GM12865 (cell line): ENCODE measurements at places on chromosomes 16 and 17.

DNA sequence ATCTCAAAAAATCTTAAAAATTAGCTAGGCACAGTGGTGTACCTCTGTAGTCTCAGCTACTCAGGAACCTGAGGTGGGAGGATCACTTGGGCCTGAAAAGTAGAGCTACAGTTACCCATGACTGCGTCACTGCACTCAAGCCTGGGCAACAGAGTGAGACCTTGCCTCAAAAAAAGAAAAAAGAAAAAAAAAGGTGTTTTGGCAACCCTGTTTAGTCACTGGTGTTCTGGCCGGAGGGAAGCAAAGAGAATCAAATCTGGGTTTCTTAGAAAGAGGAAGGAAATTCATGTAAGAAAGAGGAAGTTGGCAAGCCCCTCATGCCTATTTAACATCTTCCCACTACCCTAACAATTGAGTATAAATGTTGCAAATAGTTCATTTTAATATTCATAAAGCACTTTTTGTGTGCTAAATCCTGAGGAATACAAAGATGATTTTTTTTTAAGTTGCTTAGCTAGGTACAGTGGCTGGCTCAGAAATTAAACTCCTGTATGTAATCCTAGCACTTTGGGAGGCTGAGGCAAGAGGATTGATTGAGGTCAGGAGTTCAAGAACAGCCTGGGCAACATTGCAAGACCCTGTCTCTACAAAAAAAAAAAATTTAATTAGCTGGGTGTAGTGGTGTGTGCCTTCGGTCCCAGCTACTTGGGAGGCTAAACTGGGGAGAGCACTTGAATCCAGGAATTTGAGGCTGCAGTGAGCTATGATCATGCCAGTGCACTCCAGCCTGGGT is 6.5 kb upstream of the USP32 start:
- DNase-seq: peak; percentile 56

DNA sequence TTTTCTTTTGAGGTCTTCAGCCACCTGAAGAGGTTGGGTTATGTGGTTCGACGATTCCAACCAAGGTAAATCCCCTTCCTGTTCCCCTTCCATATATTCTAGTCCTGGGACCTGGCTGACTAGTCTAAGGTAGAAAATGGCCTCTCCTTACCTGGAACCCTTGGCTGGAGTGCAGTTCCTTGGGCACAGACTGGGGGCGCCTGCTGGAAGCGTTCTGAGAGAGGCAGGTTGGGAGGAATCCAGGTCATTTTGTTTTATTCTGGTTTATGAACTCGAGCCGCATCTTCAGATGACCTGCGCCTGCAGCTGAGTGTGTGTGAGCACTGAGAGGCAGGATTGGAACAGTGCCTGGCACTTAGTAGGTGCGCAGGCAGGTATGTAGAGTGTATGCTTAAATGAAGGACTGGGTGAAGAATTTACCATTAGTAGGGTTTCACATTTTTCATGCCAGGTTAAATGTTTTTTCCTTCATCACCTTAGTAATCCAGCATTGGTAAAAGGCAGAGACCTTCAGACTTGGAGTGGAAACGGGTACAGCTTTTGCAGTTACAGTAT is 2.7 kb downstream of the TSEN54 start:
- DNase-seq: no peak

- no peak for DNase-seq
Observed at GRCh38 chr17:40548982-40549685, 16.1 kb downstream of the CCR7 start.

DNA sequence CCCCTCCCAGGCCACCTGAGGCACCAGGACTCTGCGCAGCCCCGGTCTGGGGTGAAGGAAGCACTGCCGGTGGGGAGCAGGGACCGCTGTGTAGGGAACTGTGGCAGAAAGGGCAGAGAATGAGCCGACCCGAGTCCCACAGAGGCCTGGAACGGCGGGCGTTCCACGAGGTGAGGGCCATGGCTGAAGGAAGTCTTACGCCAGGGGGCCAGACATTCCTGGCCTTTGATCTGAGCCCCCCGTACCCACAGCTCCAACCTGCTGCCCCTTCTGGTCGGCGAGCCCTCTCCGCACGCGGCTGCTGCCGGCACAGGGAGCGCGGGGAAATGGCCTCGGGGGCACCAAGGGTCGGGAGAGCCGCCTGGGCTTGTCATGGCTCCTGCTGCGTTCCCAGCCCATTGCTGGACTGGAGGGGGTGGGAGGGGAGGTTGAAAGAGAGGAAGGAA is 1.4 kb upstream of the WNT3 start:
- no peak for DNase-seq

GRCh38 chr16:67474551-67475455 is 6.2 kb downstream of the ATP6V0D1 start:
- DNase-seq: no peak

DNA sequence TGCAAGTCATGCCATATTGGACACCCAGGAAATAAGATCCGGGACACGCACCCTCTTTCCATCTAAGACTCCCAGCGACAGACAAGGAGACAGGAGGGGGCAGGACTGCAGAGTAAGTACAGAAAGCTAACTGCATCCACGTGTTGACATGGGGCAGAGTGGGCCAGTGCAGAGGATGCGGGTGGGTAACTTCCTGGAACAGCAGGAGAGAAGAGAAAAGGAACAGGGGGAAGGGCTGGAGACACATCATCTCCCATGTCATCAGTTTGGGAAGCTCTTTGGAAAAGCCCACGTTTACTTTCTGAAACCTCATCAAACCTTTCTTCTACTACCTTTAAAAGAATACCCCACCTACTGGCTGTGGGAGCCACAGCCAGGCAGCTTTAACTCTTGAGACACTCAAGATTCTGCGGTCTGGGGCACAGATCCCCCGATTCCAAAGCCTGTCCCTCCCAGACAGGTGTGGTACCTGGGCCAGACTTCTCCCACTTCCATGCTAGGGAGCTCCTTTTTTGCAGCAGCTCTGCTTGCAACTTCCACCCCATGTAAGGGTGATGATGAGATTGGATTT is 273.5 kb upstream of the RPL38 start:
- no peak for DNase-seq

- no peak for DNase-seq
Observed at GRCh38 chr16:86509759-86510464, 415 bp upstream of the FOXF1 start.

- DNase-seq: no peak
Observed at GRCh38 chr17:55988861-55989260, 164.4 kb upstream of the ANKFN1 start.

DNA sequence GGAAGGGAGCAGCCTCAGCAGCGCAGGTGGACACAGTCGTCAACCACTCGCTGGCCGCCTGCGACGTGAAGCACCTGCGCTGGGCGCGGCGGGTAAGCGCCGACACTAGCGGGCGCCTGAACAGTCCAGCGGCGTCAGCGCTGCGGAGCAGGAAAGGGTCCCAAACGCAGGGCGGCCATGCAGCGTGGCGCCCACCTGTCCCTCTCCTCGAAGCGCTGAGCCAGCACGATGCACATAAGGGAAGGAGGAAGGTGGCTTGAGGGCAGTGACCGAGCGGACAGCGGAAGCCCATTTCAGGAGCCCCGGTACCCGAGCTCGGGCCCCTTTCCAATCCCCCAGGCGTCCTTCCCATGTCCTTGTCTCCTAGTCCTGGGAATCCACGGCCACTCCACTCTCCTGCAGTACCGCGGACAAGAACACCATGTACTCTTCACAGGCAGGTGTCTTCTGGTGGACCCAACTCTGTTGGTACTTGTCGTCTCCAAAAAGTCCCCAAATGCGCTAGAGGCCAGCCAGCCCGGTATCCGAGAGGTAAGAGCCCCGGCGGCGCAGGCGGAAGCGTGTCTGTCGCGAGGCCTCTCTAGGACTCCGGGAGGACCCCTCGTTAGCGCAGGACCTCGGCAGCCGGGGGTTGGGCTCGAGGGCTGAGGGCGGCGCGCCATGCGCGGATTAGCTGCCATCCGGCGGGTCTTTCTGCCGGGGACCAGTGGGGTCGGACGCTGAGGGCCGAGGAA is 14.4 kb downstream of the ZNF232 start:
- DNase-seq: no peak

DNA sequence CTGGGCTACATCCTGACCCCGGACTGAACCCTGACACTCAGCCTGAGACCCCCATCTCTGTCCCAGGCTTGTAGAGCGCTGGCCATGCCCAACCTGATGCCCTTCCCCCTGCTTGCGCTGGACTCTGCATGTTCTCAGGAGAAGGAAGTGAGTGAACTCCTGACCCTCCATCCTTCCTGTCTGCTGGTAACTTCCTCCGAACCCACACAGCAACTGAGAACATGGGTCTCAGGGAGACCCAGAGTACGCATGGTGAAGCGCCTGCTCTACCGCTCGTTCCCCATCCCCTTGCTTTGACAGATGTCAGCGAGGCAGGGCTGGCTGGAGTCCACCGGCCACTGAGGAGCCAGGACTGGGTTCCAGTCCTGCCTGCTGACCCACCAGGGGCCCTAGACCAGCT is 6.1 kb downstream of the CAMKK1 start:
- DNase-seq: no peak

GRCh38 chr16:13811834-13812233 is 108.1 kb upstream of the ERCC4 start:
- DNase-seq: no peak

DNA sequence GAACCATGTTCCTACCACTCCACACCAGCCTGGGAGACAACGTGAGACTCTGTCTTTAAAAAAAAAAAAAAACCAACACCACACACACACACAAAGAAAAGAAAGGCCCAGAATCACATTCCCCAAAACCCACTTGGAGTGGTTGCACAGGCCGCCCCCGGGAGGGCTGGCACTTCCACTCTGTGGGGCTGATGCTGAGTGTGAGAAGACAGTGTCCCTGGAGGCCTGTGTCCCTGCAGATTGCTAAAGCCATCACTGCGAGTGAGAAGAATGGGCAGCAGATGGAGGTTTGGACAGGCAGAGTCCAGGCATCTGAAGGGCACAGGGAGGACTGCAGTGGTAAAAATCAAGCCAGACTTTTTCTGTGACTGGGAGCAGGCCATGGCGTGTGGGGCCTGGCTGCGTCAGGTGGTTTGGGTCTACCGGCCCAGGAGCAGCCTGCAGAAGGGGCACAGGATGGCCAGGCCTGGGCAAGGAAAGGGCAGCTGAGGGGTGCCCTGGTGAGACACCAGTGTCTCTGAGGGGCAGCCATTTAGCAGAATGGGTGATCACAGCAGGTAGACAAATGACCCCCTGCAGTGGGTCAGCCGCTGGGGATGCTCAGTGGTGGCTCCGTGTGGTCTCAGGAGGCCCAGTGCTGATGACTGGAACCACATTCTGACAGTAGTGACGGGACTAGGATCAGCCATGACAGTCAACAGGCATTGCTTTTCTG is 13.1 kb downstream of the CTRB2 start:
- DNase-seq: no peak

DNA sequence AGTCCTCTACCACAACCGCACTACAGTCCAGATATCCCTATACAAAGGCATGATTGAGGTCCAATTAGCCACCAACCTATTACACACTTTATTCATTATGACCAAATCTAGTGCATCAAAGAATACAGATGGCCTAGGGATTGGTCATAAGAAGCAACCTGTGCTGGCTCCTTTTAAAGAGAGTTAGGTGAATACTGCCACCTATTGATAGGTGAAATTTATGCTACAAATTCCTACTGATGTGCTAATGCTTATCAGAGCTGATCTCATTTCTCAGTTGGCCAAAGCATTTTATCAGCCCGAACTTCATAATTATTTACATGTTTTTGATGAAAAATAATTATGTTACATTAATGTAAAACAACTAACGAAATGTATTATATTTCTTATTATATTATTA is 166.3 kb downstream of the ANKFN1 start:
- DNase-seq: peak; percentile 54

DNA sequence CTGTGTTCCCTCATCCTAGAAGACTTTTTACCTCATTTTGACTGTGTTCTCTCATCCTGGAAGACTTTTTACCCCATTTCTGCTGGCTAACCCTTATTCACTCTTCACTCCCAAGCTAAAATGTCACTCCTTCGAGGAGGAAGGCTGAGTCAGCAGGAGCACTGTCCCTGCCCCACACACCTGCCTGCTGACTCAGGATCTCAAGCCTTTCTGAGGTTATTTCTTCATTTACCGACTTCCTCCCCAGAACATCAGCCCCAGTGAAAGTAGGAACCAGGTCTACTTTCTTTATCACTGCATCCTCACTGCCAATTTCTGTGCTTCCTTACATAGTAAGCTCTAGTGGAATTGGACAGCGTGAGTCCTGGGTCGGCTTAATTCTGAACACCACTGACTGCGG is 220.6 kb downstream of the HS3ST4 start:
- DNase-seq: no peak

DNA sequence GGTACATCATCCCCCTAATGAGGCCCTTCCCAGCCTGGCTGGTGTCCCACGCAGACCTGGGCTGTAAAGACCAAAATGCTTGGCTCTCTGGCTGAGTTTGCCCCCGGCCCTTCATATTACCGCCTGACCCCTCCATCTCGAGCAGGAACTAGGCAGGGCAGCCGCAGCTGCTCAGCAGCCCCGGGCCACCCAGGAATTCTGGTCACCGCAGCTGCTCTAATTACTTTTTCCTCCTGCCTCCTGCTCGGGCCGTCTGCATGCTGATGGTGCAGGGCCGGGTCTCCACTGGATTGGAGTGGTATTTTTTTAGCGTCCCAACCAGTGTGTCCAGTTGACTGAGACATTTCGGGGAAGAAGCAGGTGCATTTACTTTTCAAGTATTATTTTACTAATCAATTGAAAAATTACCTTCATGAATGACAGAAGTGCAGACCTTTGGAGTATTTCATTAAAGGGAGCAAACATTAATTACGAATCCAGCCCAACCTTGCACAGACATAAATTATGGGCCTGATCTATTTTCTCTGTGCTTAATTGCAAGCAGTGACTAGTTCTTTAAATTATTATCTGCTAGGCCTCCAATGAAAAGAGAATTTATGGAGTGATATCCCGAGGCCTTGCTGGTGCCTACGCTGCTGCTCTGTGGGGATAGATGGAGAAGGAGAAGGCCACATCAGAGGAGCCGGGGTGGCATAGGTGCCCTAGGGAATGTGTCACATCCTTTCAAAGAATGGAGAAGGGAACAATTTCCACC is 176.2 kb downstream of the CYLD start:
- no peak for DNase-seq

DNA sequence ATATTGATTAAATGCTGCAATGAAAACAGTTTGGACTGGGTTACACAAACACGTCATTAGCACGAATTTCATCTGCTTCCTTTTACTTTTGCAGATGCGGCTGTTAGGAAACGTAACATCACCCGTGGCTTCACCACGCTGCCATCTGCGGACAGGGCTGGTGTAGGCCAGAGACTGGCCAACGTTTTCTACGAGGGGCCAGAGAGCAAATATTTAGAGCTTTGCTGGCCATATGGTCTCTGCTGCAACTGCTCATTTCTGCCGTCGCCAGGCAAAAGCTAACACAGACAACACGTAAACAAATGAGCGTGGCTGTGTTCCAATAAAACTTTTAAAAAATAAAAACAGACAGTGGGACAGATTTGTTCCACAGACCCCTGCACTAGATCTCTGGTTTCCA is 96.6 kb downstream of the ENGASE start:
- DNase-seq: no peak
